ENCODE measurements at places on chromosomes 1 and 21. TPM values are rescaled to one million over a fixed set of nuclear protein-coding genes. Genes with fewer than 3 reads are reported as not detected.

GRCh38 chr1:57363165-57363564 lies 60.7 kb downstream of the DAB1 start:
- no peak for DNase-seq

- DNase-seq: no peak
Measured at GRCh38 chr21:44291936-44292811, 6.5 kb downstream of the AIRE start.

DNA sequence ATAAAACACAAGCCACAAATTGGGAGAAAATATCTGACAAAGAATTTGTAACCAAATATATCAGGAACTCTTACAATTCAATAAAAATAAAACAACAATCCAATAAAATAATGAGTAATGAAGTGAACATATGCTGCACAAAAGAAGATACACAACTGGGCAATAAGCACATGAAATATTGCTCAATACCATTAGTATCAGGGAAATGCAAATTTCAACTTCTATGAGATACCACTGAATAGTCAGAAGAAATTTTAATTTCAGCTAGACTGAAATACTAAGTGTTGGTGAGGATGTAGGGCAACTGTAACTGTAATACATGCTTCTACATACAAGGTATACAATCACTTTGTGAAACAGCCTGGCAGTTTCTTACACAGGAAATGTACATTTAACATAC lies 7.4 kb upstream of the ARHGAP29 start:
- no peak for DNase-seq

GRCh38 chr1:201447903-201448871 lies 20.8 kb downstream of the PHLDA3 start:
- peak; percentile 43 for DNase-seq

DNA sequence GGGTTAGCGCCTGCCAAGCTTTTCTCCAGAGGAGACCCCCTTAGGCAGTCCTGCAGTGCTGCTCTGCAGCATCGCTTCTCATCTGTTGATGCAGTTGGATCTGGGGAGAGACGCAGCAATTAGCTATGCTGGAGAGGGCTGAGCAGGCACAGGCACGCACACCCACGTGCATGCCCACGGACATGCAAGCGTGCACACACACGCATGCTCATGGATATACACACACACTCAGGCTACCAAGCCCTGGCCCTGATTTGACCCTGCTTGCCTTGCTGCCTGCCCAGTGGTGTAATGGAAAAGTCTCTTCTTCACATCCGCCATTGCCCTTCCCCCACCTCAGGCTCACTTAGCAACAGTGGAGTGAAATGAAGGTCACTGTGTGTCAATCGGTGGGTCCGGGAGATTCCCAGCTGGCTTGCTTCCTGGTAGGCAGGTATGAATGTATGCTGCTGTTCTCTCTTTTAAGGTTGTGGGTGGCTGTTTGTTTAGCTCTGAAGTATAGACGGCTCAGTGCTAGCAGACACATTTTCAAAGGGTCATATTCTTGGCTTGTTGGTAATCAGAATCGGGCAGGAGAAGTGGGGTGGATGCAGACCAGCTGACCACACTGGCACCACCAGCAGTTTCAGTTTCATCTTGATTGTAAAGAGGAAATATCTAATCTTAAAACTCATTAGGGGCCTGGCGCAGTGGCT lies 9.5 kb downstream of the ATP1B1 start:
- DNase-seq: peak; percentile 68

DNA sequence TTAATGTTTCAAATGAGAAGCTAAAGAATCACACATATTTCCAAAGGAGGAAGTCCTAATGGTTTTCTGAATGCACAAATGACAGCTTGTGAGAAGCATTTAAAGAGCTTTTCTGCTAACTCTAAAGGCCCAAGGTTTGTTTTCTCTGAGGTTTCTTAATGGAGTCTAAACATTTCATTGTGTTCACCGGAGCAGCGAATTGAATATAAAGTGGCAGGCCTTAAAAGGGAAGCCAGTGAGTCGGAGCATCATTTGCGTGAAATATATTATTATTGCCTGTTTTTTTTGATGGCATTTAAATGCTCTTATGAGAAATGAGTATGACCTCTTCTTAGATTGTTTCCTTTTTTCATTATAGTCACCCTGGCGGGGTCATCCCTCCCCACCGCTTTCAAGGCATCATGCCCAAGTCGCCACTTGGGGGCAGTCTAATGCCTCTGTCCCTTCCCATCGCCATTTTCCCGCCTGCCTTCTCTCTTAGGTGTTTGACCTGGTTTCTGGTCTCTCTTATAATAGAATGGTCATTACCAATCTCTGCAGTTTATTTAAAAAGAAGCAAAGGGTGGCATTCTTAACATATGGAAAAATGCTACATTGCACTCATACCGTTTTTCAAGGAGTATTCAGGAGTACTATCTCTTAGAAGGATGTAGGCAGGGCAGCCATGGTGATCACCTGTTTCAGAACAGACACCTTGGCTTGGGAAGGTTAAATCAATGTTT lies 25.3 kb upstream of the OVAAL start:
- peak; percentile 72 for DNase-seq

DNA sequence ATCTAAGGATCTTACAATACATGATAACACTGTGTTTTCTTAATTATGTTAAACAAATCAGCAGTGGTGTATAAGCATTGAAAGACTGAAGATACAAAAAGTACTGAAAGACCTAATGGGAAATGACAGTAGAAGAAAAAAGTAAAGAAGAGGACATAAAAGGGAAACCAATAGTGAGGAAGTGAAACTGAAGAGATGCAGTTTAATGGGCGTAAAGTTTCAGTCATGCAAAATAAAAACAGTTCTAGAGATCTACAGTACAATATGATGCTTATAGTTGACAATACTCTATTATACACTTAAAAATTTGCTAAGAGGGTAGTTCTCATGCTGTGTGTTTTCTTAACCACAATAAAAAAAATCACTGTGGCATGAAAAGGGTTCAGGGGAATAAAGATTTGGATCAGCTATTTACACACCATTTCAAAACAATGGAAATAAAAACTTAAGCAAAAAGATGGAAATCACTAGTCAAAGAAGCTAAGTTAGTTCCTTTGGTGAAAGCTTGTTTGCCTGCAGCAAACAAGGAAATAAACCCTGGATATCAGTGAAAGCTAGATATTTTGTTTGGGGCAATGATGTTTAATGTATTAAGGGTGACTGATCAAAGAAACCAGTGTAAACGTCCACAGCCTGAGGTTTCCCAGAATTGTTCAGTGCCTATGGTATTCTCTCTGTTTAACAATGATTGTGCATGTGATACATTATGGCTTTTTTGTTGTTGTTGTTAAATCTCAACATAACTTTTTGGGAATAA lies 1160.8 kb upstream of the ADGRL2 start:
- DNase-seq: no peak

GRCh38 chr1:196573226-196573625 lies 35.0 kb downstream of the KCNT2 start:
- no peak for DNase-seq

DNA sequence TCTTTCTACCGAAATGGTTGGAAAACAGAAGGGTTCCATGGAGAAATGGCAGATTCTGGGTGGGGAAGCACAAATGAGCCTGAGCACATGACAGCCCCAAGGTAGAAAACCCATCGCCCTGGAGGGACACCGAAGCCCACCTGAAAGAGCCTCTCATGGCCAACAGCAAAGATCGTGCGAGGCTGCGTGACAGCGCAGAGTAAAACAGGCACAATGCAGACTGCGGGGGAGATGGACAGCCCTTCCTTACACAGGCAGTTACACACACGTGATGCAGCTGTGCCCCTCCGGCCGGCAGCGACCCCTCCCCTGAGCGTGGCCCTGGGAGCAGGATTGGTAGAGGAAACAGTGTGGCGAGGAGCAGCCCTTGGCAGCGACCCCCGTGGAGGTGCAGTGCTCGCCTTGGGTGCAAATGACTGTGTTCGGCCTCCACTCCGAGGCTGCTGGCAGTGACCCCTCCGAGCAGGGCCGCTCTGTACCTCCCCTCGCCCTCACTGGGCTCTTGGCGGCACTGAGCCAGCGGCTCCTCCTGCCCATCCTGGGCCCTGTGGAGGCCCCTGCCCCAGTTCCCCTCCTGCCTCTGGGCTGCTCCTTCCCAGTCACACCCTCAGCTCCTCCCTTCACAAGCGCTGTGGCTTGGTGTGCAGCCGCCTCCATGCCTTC lies 120.9 kb upstream of the COL6A1 start:
- DNase-seq: no peak

- DNase-seq: no peak
Measured at GRCh38 chr1:78060857-78061563, 15.2 kb downstream of the GIPC2 start.

DNA sequence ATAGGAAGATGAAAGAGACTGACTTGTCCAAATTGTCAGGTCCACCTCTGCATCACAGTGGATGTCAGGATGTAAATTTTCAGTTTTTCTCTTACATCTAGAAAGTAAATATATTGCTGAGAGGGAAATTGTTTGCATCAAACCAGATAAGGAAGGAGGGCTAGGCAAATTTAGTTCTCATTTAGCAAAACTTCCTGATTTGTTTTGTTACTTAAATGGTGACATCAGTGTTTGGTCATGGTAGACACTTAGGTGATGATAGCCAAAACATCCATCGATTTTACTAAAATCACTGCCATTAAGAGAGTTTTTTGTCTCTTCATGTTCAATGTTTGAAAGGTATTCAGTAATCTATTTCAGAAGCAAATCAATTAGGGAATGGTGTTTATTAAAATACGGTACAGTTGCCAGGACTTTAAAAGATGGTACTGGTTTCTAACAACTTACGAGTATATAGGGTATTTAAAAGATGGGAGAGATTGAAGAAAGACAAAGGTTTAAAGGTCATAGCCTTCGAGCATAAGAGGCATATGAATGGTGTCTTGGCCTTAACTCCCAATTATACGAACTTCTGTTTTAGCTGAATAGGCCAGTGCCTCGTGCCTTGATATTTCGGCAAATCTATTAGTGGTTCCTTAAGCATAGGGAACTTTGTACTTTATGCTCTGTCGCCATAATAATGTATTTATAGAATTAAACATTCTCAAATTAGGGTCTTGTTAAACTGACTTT lies 3.0 kb downstream of the IER5 start:
- DNase-seq: no peak

DNA sequence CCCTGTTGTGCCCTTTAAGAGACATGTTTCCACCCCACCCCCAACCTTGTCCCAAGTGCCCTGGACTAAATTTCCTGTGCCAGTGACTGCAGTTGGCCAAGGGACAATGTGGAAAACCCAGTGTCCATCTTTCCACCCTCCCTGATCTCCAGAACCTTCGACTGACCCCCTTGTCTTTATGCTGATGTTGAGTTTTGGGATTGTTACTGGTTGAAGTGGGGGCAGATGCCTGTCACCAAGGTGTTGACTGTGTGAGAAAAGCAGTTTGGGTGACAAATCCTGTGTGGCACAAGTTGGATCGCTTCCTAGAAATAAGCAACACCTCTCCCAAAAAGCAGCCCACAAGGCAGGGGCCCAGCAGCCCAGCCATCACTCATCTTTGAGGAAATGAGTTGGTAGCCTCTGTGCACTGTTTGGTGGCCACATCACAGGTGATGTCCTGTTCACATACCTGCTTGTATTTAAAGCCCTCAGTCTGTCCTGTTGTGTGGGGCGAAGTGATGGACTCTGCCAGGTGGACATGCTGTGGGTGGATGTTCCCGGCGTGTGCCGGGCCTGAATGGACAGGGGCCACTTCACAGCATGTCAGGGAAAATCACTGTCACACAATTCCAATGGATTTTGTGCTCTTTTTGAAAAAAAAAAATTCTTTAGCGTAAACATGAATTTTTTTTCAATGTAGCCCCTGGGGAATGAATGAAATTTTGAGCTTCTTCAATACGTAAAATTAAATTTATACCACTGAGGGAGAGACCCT lies 6.6 kb upstream of the MIIP start:
- DNase-seq: no peak

DNA sequence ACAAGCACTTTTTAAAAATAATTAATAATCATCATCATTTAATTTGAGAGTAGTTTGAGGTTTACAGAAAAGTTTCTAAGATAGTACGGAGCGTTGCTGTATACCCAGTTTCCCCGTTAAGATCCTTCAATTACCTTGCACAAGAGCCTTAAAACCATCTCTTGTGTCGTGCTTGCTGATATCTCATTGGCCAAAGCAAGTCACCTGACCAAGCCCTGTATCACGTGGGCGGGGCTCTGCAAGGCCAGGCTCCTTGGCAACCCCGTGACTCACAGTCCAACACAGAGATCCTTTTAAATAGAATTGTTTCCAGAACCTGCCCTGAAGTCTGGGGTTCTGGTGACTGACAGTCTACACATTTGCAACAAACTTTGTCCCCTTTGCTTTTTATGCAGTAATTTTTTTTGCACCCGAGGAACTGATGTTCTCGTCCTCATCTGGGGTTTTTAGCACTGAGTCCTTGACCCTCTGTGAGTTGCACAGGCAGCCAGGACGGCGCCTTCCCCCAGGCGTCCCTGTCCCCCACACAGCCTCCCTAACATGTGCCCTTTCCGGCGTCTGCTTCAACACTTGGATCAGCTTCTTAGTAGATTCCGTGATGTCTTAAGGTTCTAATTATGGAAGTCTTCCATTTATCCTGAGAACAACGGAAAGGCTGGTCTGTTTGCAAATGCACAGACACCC lies 183.3 kb upstream of the TMEM51 start:
- no peak for DNase-seq

GRCh38 chr1:227952374-227953021 lies 4.8 kb upstream of the WNT9A start:
- DNase-seq: no peak

- DNase-seq: no peak
Measured at GRCh38 chr1:172574080-172574479, 41.1 kb downstream of the SUCO start.

DNA sequence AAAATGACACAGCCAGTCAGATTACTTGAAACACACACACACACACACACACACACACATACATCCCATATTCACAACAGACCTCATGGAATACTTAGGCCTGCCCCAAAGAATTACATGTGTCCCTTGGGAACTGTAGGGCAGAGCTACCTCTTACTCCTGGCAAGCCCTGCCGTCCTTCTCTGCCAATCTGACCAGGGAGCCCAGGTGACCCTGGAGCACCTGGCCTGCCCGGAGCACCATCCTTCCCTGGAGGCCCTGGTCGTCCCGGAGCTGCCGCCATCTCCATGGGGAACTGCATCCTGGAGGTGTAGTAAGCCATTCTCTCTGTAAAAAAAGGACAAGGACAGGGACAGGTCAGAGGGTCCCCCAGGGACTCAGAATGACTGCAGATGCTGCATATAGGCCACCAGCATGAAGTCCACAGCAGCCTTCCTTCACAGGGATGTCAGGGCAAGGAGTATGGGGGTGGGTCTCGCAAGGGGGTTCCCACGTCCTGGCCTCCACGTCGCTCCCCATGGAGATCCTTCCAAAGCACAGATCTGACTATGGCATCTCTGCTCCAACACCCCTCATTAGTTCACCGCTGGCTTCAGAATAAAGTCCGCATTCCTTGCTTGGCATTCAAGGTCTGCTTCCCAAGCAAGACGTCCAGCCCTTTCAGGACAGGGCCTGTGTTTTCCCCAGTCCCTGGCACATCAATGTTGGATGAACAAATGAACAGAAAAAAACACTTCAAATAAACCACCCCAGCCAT lies 9.2 kb upstream of the PEF1 start:
- DNase-seq: no peak

- no peak for DNase-seq
Measured at GRCh38 chr1:86062453-86062852, 94.1 kb downstream of the COL24A1 start.

- DNase-seq: no peak
Measured at GRCh38 chr1:7784492-7785071, 491 bp downstream of the PER3 start.

The TXNIP gene
- 313 TPM for total RNA-seq

The A3GALT2 gene
- total RNA-seq: not detected

The PHTF1 gene
- total RNA-seq: 10.6 TPM

The FCRL6 gene
- not detected for total RNA-seq

The PIK3C2B gene
- 143 TPM for total RNA-seq

The GBP5 gene
- total RNA-seq: 14.0 TPM

The CA14 gene
- total RNA-seq: not detected

The CXADR gene
- total RNA-seq: 102 TPM

The CELSR2 gene
- total RNA-seq: 6.4 TPM

The CASQ2 gene
- total RNA-seq: 1.5 TPM

The RGS18 gene
- total RNA-seq: 0.80 TPM

All from Peyer's patch (tissue), 4 donors.